ENCODE measurements at places on chromosomes 12 and 14. TPM values are rescaled to one million over a fixed set of nuclear protein-coding genes. Genes with fewer than 3 reads are reported as not detected.

KRT79 gene
- total RNA-seq, result not detected

SVOP gene
- total RNA-seq, result not detected

ACOT4 gene
- 5.5 TPM for total RNA-seq

CDCA3 gene
- total RNA-seq, result 16.9 TPM

SAMD4A gene
- total RNA-seq, result 31.3 TPM

SBNO1 gene
- 22.4 TPM for total RNA-seq

FITM1 gene
- total RNA-seq, result 0.73 TPM

NDRG2 gene
- total RNA-seq, result 2.3 TPM

TMED8 gene
- total RNA-seq, result 37.1 TPM

CLMN gene
- total RNA-seq, result 17.4 TPM

PAX9 gene
- not detected for total RNA-seq

ADSS1 gene
- 1.8 TPM for total RNA-seq

RAPGEF3 gene
- total RNA-seq, result not detected

MYF5 gene
- not detected for total RNA-seq

GUCY2C gene
- not detected for total RNA-seq

KCNMB4 gene
- total RNA-seq, result not detected

NFE2 gene
- not detected for total RNA-seq

P2RX7 gene
- total RNA-seq, result 48.0 TPM

GTF2A1 gene
- total RNA-seq, result 25.8 TPM

IAPP gene
- not detected for total RNA-seq

NANOG gene
- 1.0 TPM for total RNA-seq

PROX2 gene
- total RNA-seq, result not detected

DCN gene
- total RNA-seq, result 14.9 TPM

CLEC6A gene
- total RNA-seq, result not detected

BHLHE41 gene
- 60.0 TPM for total RNA-seq

SMARCD1 gene
- 64.0 TPM for total RNA-seq

MORN3 gene
- total RNA-seq, result not detected

RBP5 gene
- total RNA-seq, result not detected

All from melanocyte of skin (primary cell).